D341Med (cell line): ENCODE measurements at places on chromosomes 7 and 10.
A peak's percentile ranks its signal among the peaks of the same experiment; 100 is the strongest.

- no peak for DNase-seq
These were observed 10.1 kb downstream of the RUFY2 start for GRCh38 chr10:68397005-68397404.

DNA sequence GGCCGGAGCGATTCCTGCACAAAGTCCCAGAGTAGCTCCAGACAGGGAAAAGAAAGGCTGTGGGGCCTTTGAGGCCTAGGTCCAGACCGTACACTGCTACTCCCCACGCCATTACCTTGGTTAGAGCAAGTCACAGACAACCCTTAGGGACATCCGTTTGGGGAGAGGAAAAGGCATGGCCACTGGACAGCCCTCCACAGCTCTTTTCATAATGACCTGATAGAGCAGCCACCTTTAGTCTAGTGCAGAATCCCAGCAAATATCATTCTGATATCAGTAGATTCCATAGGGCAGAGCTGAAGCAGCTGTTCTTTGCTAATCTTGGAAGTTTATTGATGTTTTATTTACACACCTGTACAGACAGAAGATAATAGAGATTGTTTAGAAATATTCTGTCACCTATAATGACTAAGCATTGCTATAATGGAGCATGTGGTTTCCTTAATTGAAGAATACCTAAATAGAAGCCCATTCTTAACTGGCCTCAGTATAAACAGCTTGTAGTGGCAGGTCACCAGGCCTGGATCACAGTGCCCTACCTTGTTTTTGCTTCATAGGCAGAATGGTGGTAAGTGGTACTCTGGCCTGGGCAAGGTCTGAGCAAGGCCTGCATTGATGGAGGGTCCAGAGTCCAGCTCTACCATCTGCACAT, 27.9 kb downstream of the OGDH start:
- no peak for DNase-seq

DNA sequence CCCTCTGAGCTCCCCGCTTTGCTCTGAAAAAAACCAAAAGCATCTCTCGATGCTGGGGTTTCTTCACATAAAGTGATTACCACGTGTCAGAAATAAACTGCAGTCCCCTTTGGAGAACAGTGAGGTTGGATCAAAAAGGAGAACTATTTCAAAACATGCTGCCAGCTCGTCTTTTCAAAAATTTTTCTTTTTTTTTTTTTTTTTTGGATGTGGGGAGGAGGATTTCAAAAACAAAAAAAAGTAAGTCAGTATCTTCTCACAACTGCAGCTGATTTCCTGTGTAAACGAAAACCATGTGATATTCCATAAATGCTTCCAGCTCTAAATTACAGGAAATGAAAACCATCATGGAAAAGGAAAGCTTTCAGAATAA, 155.0 kb upstream of the LYZL2 start:
- no peak for DNase-seq

GRCh38 chr7:44893710-44894234, 8.4 kb upstream of the PURB start:
- DNase-seq = no peak

DNA sequence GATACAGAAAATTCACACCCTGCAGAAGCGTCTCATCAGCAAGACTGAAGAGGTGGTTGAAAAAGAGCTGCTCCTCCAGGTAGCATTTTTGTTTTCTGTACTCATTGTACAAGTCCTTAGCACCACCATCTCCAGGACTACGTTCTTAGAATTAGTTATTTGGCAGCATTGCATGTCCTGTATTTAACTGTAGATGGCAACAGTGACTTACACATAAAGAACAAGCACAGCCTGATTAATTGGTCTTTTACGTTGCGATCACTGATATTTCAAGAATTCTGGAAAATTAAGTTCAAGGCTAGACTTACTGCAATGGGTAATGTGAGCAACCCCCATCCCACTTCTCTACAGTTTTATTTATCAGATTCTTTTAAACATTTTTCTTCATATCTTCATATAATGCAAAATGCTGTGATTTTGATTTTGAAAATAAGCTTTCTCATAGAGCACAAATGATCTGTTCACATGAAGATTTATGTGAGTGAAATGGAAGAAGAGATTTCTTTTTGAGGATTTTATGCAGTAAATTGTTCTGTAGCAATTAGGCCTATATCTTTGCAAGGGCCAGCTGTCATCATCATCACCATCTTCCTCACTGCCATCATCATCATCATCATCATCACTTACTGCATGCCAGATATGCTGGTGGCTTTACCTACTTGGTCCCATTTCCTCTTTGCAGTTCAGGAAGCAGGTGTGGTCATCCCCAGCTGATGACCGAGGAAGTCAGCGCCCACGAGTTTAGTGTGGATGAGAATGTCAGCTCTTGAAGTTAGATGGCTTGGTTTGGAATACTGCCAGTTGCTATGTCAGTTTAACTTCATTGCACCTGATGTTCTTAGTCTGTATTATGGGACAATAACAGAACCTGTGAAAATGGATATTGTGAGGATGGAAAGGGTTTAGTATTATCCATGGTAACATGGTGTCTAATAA, 53.4 kb downstream of the CFAP58 start:
- DNase-seq = peak; percentile 21

DNA sequence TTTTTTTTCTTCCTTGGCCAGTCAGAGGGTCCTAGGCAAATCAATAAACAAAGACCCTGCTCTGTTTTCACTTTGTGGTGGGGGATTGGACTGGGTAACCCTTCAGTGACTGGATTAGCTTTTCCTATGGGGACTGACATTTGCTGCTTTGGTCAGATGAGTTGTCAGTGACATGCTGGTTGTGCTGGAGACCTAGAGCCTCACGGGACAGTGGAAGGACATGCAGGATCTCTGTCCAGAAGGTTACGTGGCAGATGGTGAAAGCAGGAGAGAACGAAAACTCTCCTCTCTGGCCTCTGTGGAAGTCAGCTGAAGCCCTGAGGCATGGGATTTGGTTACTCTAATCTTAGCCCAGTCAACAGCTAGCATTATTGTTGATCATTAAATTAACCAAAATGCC, 90.0 kb upstream of the BMPER start:
- DNase-seq = no peak

DNA sequence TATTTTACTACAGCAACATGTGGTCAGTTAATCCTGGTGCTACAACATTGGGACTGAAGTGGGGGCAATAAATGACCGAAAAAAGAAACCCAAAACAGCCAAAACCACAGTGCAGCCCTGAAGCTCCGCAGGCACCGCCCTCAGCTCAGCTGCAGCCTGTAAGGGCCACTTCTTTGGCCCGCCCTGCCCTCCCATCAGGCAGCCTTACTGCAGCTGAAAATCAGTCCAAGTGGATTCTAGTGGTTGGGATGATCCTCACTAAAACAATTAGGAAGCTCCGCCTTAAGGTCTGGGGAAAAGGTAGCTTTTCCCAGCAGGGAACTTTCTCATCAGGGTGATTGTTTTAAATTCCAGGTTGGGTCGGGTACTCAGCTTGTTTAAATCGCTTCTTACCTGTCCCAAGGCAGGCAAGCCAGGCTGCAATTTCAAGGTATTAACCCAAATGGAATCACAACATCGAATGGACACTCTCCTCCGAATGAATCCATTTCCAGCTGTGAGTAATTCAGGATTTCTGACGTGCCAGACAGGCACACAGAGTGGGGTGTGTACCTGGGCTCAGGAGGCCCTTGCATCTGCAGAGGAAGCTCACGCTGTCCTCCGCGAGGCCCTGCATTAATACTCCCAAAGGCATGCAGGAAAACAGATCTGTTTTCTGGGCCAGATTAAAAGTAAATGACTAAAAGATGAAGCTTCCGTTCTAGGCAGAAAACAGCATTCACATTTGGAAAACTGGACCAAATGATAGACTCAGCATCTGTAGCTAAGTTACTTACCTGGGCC, 104.3 kb downstream of the CREB5 start:
- DNase-seq = no peak

- no peak for DNase-seq
These were observed 7.9 kb upstream of the GSDME start for GRCh38 chr7:24764972-24765744.

GRCh38 chr7:155220903-155221302, 76.8 kb upstream of the INSIG1 start:
- no peak for DNase-seq

DNA sequence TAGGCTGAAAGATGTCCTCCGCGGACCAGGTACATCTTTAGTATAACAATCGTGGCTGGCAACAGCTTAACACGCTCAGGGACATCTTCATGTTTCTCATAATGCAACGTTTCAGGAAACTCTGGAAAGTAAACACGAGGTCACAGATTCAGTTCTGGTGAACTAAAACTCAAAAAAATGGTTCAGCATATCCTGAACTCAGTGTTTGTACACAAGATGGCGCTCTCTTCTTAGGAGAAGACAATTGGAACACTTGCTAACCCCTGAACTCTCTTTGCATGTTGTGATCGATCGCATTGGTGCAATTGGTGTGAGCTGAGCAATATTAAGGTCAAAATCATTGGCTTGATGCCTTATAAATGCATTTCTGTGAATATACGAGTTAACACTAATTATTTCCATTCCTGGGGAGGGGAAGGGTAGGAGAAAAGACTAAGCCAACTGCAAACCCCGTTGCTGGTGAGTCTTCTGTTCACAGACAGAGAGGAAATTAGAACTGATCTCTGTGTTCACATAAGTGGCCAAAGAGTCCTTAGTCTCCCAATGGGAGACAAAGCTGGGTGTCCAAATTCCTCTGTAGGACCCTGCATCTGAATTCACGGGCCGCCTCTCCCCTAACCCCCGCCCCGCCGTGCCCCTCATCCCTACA, 52.6 kb upstream of the FAM180A start:
- DNase-seq = peak; percentile 69

- no peak for DNase-seq
These were observed 36.7 kb downstream of the OSBPL3 start for GRCh38 chr7:24943096-24943948.

- DNase-seq = peak; percentile 34
These were observed 12.9 kb downstream of the BHLHA15 start for GRCh38 chr7:98223898-98224700.

DNA sequence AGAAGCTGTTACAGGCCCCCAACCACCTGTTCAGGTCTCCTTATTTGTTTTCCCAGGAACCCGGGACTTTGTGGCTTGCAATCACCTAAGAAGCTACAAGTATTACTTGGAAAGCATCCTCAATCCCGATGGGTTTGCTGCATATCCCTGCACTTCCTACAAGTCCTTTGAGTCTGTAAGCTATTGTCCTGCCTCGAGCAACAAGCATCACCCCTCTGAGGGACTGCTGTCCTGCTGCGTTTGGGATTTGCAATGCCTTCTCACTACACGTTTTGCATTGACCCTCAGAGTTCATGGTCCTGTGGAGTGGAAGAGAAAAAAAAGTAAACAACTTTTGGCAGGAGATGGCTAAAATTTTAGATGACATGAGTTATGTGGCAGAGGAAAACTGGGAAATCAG, 9.2 kb downstream of the PNLIPRP1 start:
- DNase-seq = no peak

- DNase-seq = no peak
These were observed 72.6 kb downstream of the KCNMA1 start for GRCh38 chr10:77564731-77565589.

- DNase-seq = no peak
These were observed 23.3 kb downstream of the CALML3 start for GRCh38 chr10:5547931-5548660.

- DNase-seq = no peak
These were observed 458.5 kb downstream of the TFEC start for GRCh38 chr7:115572111-115572510.

GRCh38 chr7:46557781-46558180, 636.7 kb upstream of the IGFBP3 start:
- DNase-seq = no peak

DNA sequence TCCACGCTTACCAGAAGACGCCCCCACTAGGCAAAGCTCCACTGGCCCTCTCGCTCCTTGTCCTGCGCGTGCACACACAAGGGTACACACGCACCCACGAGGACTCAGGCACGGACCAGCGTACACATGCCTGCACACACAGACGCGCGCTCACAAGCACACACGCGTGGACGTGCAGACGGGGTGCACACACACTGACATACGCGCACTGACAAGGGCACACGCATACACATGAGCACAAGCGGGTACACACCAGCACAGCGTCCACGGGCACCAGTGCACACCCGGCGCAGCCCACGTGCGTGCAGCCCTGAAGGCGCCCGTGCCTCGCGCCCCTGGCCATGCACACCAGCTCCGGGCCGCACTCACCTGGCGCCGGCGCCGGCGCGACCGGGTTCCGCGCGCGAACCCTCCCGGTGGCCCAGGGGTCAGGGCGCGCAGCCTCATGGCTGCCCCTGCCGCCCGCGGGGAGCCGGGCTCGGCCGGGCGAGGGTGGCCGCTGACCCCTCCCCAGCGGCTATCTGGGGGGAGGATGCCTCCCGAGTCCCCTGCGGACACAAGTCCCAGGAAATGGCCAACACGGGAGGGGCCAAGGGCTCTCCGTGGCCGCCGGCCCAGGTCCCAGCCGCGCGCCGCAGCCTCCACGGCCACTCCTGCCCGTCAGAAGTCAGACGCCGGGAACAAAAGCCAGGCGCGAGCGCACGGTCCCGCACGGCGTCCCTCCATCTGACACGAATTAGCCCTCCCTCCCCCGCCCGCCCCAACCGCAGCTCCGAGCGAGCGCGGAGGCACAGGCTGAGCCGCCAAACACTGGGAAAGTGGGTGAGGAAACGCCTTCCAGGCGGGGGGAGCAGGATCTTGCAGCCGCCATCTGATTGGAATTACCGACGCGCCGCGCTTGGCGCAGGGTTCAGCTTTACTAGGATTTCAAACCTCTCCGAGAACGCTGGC, 45.0 kb downstream of the TNS3 start:
- no peak for DNase-seq

DNA sequence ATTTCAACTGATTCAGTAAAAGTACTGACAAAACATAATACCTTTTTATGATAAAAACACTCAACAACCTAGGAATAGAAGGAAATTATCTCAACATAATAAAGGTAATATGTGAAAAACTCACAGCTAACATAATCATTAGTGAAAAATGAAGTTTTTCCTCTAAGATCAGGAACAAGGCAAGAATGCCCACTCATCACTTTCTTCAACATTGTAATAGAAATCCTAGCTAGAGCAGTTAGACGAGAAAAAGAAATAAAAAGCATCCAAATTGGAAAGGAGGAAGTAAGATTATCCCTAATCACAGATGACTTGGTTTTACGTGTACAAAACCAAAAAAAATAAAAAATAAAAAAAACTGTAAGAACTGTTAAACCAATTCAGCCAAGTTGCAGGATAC, 58.6 kb downstream of the R3HCC1L start:
- DNase-seq = no peak

DNA sequence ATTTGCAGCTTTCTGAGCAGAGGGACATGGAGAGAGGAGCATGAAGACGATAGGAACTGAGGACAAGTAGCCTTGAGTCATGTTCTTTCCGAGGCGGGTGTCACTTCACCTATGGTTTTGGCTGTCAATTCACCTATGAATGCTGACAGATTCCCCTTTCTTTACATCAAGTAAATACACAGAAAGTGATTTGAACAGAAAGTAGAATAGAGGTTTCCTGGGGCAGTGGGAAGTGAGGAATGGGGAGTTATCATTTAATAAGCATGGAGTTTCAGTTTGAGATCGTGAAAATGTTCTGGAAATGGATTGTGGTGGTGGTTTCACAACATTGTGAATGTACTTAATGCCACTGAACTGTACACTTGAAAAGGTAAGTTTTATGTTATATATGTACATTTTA, 138.4 kb upstream of the MDFIC start:
- DNase-seq = no peak
